ENCODE measurements at places on chromosomes 6 and 20.

DNA sequence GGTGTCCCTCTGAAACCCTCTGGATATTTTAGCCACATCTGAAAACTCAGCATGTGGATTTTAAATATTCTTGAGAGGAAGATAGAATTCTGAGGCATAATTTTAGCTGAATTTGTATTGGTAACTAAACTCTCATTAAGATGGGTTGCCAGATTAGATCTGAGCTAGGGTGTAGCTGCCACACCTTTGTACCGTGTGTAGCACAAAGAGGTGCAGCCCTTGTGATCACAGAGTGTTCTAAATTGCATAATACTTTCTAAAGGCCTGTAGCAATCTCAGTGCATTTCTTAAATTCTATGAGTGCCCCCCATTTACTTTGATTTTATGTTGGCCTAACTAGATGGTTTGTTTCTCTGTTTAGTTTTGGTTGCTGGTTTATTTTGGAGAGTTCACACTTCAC is 53.0 kb downstream of the FLRT3 start:
- no peak for DNase-seq

GRCh38 chr6:125809570-125810170 is 18.9 kb downstream of the NCOA7 start:
- no peak for DNase-seq

GRCh38 chr6:74256781-74257180 is 560.8 kb downstream of the CD109 start:
- DNase-seq: no peak

DNA sequence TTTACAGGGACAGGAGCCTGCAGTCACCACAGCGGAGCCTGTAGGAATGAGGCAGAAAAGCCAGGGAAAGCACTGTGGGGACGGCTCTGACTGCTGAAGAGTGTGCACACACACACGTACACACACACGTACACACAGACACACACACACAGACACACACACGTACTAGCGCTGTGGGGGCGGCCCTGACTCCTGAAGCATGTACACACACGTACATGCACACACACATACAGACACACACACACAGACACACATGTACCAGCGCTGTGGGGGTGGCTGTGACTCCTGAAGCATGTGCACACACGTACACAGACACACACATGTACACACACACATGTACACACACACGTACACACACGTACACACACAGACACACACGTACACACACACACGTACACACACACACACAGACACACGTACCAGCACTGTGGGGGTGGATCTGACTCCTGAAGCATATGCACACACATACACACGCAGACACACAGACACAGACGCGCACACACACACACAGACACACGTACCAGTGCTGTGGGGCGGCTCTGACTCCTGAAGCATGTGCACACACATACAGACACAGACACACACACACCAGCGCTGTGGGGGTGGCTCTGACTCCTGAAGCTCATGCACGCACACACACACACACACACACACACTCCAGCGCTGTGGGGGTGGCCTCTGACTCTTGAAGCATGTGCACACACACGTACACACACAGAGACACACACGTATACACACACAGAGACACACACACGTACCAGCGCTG is 127.3 kb downstream of the DLL1 start:
- DNase-seq: no peak

DNA sequence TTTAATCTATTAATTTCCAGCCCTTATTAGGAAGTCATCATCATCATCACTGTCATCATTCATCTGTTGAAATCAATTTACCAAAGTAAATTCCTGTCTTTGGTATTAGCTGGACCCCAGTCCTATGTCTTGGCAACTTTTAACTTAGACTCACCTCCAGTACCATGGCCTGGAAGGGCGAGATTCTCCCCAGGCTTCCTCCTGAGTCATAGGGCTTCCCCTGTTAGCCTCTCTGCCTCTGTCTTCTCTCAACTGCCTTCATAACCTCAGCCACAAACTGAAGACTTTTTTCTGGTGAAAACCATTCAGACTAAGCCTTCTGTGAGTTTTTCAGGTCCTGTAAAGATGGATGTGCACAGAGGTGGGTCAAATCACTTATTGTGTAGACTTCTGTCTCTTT is 95.0 kb downstream of the NKAIN2 start:
- no peak for DNase-seq

DNA sequence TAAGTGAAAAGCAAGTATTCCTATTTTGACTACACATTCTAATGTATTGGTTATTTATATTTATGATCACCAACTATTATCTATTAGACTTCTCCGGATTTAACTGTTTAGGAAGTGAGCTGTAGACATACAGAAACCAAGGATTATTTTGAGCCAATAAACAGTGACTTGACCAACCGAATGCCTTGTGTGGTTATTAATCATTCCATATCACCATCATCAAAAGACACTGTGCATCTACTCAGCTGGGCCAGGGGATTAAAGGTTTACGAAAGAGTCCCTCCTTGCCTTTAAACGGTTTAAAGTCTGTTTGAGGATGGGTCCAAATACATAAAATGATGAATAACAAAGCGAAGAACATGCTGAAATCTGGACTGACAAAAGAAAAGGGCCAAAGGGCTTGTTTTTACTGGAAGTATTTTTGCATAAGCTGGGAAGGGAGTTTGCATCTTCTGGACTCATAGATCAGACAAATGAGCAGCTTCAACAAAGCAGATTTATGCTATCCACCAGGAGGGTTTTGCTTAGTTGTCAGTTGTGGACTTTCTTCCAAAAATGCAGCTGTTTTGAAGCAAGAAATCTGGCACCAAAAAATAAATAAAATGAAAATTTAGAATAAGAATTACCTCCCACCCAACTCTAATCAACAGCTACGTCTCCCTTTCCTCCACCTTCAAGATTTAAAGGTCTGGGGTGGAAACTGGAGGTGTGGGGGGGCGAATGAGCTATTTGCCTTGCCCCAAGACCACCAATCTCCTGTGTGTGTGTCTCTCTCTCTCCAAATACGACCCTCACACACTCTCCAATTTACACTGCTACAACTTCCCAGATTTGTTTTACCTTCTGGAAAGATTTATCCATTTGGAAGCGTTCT is 33.6 kb upstream of the ID4 start:
- DNase-seq: no peak

DNA sequence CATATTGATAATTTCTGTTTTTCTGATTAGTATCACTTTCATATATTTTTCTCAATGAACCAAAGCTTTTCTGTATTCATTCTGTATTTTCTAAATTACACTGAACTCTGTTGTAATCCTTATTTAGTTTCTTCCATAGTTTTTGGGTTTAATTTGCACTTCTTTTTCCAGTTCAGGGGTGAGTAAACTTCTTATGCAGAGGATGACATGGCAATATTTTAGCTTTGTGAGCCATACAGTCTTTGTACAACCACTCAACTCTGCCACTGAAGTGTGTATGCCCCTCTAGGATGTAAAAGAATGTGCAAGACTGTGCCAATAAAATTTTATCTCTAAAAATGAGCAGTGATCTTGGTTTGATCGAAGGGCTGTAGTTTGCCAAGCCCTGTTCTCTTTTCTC is 239.0 kb upstream of the CITED2 start:
- DNase-seq: no peak

- no peak for DNase-seq
Measured at GRCh38 chr6:21091411-21091810, 502.1 kb upstream of the SOX4 start.

GRCh38 chr6:20211941-20212391 is 303 bp downstream of the MBOAT1 start:
- DNase-seq: no peak

DNA sequence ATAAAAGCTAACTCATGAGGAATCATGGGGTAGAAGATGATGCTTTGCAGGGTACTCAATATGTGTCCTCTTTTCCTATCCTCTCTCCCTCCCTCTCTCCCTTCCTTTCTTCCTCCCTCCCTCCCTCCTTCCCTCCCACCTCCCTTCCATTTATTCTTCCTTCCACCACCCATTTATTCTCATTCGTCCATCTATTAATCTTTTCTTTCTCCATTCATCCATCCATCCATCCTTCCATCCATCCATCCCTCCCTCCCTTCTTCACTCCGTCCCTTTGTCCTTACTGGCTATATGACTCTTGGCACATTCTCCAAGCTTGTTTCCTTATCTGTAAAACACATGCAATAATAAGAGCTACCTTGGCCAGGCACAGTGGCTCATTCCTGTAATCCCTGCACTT is 40.9 kb downstream of the ARHGAP40 start:
- DNase-seq: no peak

GRCh38 chr6:95227351-95227750 is 350.0 kb upstream of the MANEA start:
- no peak for DNase-seq

DNA sequence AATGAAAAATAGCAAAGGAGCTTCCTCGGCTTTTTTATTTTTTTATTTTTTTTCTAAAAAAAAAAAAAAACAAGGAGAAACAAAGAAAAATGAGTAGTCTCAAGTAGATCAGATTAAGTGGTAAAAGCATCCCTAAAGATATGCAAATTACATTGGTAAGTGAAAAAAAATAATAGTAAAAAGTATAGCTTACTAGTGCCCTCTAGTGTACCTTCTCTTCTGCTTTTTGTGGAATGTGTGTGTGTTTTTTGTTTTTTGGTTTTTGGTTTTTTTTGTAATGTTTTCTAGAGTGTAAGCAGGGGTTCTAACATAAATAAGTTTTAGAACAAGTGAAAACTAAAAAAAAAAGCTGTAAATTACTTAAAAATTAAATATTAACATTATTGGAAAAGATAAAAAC is 1062.0 kb downstream of the HACE1 start:
- no peak for DNase-seq

DNA sequence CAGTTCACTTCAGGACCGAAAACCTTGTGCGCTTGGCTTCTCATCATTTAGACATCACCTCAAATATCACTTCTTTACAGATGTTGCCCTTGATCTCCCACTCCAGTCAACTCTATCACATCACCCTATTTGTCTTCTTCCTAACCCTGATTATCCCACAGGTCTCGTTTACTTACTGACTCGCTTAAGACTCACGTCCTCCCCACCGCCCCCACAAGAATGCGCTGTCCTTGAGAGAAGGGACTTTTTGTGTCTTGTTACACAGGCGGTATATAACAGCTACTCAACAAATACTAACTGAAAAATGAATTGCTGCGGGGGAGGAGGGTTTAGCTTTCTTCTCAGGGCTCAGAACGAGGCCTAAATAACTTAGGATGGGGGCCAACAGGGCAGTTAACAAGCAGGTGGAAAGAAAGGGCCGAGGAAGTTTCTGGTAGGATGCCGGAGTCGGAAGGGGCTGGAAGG is 527 bp downstream of the TOMM34 start:
- no peak for DNase-seq

DNA sequence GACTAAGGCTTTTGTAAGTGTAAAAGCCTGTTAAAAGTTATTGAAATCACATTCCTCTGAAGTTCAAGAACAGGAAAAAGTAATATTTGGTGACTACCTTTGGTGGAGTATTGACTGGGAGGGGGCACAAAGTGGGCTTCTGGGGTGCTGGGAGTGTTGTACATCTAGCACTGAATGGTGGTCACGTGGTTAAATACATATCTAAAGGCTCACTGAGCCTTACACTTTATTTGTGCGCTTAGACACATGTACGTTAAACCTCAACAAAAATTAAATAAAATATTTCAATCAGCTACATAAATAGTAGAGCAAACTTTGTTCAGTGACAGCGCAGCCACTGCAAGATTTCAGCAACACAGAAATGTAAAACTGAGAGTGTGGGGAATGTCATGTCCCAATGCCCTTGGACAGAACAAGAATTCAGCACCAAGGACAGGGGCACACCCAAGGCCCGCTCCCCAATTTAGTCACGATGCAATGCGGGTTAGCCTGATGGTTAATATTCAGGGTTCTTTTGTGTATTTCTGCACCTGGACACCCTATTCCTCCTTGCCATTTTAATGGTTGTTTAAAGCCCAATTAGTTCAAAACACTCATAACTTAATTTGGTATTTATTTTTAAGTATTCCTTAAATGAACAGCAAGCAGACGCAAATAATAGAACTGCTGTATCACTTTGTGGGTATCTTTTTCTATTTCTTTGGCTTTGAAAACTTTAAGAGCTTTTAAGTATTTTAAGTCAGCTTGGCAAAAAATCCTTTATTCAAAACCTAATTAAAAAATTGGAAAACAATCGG is 37.4 kb downstream of the ANGPT4 start:
- no peak for DNase-seq

GRCh38 chr20:59448851-59449444 is 148.5 kb downstream of the EDN3 start:
- no peak for DNase-seq

Measured in psoas muscle (tissue), 8 donors.